Left renal pelvis (tissue), 4 donors: ENCODE measurements at places on chromosomes 1 and 21.

- DNase-seq, result no peak
Observed at GRCh38 chr1:3924825-3925220, 24.8 kb upstream of the C1orf174 start.

GRCh38 chr1:89356658-89357400 is 7.0 kb upstream of the GBP6 start:
- no peak for DNase-seq

DNA sequence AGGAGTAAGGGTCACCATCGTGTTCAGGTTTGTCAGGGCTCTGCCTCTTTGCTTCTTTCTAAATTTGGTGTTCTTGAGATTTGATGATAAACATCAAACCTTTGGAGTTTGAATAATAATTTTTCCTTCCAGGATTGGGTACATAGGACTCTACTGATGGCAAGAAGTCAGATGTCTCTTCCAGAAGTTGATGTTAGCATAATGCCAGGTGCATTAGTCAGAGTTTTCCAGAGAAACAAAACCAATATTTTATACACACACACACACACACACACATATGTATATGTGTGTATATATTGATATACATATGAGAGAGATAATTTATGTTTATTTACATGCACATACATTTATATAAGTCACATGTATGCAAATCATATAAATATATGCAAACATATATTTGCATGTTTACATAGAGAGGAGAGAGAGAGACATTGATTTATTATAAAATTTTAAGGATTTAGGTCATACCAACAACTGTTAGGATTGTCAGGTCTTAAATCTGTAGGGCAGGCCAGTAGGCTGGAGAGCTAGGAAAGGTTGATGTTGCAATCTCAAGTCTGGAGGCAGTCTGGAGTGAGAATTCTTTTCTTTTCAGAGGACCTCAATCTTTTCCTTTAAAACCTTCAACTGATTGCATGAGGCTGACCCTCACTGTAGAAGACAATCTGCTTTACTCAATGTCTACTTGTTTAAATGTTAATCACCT is 199.2 kb downstream of the HLX start:
- DNase-seq, result no peak

GRCh38 chr21:25640943-25641292 is 1.9 kb downstream of the JAM2 start:
- DNase-seq, result no peak

DNA sequence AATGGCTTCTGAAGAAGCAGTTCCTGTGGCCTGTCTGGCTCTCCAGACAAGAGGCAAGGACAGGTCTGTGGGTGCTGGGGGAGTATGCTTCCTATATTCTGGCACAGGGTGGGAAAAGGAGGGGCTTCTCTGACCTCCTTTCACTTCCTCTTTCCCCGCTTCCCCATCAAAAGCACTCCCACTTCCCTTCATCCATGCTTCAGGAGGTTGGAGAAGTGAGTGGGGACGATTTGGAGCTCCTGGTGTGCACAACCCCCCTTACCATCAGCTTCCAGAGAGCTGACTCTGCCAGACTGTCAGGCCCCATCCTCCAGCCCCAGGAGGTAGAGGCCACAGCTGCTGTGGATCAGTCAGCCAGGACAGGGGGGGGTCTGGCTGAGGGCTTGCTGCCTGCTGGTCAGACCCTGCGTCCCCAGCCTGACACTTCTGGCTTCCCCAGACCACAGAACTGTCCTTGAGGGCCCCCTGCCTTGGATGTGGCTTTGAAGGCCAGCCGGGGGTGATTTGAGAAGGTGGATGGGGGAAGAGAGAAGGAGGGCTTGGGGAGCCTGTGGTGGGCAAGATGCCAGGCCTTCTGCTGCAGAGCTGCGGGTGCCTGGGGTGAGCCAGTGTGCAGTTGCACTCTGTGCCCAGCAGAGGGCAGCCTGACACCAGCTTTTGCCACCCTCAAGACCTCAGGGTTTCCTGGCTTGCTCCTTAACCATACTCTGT is 21.5 kb upstream of the TMEM222 start:
- DNase-seq, result peak; percentile 84

DNA sequence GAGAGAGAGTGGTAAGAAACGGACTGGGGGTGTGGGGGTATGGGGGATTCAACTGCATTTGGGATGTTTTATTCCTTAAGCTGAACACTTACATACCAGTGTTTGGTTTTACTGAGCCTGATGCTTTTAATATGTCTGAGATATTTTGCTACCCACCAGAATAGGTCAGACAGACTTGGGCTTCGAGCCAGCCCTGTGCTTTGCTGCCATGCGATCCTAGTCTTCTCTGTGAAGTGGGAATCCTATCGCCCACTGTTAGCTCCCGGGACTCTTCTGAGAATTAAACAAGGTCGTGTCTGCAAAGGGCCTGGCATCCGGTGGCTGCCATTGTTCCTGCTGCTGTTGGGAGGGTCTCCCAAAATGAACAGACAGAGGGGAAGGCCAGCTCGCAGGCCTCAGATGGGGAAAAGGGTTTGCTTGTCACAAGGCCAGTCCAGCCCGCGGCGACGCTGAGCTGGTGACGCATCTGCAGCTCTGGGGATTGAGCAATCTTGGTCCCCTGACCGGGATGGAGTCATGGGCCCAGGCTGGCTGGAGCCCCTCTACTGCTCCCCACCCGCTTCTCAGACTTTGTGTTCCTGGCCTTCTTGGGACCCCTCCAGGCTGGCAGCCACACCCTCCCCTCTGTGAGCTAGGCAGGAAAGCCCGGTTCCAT is 26.9 kb upstream of the ECE1 start:
- DNase-seq, result no peak

DNA sequence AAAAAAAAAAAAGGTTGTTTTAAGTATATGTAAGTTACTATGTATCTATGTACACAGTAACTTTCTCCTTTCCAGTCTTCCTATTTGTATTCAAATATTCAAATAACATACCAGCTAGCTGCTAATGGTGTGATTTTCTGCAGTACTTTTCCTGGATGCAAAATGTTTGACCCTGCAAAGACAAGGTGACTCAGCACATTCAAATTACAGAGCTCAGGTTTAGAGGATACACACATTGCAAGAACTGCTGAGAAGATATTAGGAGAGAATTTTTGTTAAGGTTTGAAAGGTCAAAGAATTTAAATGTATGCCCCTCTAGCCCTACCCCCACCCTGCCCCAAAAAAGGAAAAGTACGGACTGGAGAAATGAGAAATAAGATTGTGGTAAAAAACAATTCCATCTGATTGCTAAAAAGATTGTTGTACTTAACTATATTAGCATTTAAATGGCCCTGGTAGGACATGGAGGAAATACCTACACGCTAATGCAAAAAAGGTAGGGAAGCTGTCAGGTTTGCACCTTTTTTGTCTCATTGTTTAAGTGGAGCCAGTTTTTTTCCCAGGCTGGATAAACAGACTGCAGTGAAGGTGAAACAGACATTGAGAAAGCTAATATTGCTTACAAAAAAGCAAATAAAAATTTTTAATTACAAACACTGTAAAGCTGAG is 45.6 kb downstream of the ZNF281 start:
- no peak for DNase-seq

GRCh38 chr1:176795929-176796328 is 333.0 kb downstream of the PAPPA2 start:
- no peak for DNase-seq

GRCh38 chr21:39852021-39852721 is 15.1 kb upstream of the PCP4 start:
- no peak for DNase-seq

- DNase-seq, result no peak
Observed at GRCh38 chr1:42784547-42784945, 245 bp upstream of the TMEM269 start.

- peak; percentile 10 for DNase-seq
Observed at GRCh38 chr1:95953015-95953414, 719.0 kb downstream of the RWDD3 start.

DNA sequence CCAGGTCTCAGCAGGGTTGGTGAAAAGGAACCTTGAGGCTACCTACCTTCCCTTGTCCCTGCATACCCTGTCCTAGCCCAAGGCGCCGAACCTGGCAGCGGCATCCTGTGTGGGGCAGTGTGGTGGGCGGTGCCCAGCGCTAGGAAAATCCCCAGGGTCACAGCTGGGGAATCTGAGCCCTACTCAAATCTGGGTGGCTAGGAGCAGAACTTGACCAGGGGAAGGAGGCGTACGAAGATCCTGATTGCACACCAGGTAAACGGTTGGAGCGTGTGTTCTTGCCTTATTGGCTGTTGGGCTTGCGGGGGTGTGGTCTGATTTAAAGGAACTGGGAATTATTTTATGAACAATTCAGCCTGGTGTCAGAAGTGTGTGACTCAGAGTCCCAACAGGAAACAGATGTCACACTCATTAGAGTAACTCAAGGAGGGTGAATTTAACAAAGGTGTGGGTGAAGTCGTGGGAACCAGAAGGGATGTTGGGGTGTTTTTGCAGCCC is 118.6 kb downstream of the LRIG2 start:
- DNase-seq, result no peak

DNA sequence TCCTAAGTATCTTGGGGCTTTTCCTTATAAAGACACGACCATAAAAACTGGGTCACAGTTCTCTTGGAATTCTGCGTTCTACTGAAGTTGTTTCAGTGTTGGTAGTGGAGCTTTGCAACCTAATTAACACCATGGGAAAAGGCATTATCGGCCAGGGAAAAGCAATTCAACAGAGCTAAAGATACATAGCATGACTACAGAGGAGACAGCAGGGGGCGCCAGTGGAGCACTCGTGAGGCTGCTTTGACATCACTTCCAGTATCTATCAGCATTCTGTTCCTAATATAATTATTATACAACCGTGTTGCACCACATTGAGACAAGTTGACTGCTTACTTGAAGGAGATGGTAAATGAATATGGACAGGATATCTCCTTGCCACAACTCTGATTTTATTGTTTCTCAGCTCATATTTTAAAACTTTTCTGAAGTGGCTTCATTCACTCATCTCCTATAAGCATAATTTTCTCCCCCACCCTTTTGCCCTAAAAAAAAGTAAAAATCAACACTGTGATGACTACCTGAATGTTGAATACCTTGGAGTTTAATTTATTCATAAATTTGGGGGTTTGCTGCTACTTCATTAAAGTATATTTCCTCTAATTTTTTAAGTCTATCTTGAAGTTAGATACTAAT is 39.4 kb downstream of the ZP4 start:
- peak; percentile 15 for DNase-seq

GRCh38 chr1:155254228-155254713 is 1.0 kb downstream of the ENTREP3 start:
- no peak for DNase-seq

- DNase-seq, result no peak
Observed at GRCh38 chr1:10939654-10940450, 72.6 kb upstream of the TARDBP start.

DNA sequence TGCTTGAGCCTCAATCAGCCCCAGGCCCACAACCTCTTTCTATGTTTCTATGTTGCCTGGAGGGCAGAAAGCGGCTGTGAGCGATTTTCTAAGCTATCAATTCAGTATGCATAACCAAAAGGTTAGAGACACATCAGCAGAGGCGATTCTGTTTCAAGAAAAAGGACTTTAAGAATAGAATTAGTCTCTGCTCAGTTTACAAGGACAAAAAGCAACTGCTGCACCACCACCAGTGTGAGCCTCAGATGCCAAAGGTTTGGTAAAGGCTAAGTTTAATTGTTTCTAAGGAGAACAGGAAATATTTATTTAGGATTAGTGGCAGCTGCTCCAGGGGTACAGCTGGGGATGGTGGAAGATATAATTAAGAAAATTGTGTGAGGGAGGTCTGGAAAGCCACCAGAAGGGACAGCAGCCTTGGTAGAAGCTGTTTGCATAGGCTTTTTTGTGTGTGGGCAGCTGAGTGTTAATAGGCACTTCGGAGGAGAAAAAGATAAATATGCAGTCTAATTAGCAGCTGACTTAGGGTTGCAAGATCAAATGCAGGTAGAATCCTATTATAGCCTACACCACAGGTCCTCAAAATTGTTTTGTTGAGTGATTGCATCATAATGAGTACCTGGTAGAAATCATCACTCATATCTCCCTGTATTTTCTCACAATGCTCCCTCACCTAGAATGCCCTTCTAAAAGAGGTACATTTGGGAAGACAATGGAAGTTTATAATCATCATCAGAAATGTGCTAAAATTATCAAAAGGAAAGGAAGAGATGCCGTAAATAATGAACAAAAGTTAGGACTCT is 35.8 kb downstream of the ZC3H11B start:
- DNase-seq, result no peak

DNA sequence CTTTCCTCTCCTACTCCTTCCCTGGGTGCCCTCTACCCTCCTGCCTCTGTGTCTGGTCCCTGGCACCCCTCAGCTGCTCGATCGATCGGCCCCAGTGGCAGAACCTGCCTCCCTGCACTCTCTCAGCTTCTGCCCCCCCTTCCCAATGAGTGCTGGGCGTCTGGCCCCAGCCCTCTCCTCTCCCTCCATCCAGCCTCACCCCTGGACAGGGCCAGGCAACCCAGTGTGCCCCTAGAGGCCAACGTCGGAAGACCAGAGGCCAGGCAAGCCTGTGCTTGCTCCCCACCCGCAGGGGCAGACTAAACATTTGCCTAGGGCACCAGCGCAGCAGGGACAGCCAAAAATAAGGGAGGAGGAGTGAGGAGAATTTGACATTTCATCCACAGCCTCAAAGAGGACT is 43.5 kb downstream of the LGR6 start:
- no peak for DNase-seq

DNA sequence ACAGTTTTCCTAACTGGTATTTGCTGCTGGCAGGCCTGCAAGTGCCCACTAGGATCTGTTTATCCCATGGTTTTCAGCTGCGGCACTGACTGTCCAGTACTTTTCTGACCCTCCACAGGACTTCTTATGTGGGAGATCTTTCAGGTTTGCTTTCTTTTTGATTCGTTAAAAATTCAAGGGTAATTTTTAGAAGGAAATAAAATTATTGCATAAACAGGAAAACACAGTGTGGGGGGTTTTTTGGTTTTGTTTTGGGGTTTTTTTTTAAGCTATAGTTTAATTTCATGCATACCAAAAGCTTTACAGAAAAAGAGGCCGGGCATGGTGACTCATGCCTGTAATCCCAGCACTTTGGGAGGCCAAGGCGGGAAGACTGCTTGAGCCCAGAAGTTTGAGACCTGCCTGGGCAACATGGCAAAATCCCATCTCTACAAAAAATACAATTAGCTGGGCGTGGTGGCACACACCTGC is 3.6 kb downstream of the NIBAN1 start:
- DNase-seq, result no peak

DNA sequence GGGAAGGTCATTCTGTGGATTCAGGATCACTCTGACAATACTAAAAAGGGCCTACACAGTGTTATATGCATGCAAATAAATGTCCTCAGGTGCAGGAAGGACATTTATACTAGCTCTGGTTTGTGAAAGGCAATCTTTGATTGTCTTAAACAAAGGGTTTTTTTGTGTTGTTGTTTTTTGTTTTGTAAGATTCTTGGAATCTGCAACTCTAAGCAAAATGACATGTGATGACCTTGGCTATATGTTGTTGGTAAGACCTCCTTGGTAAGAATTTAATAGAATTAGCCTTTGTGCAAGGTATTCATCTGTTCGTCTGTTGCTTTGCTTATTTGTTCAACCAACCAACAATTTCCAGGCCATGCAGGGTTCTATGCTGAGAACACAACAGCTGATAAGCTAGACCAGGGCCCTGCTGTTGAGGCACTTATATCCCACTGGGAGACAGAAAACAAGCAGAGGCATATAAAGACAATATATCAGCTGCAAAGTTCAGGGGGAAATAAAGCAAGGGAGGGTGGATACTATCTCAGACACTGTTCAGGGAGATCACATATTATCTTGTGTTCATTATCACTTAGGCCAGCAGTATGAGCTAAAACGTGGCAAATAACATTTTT is 60.3 kb downstream of the FH start:
- DNase-seq, result no peak

- no peak for DNase-seq
Observed at GRCh38 chr1:197920414-197921117, 3.4 kb downstream of the LHX9 start.
